ENCODE measurements at places on chromosomes 5 and 9.

- DNase-seq, result no peak
Measured at GRCh38 chr9:130659699-130660248, 4.6 kb upstream of the PRDM12 start.

DNA sequence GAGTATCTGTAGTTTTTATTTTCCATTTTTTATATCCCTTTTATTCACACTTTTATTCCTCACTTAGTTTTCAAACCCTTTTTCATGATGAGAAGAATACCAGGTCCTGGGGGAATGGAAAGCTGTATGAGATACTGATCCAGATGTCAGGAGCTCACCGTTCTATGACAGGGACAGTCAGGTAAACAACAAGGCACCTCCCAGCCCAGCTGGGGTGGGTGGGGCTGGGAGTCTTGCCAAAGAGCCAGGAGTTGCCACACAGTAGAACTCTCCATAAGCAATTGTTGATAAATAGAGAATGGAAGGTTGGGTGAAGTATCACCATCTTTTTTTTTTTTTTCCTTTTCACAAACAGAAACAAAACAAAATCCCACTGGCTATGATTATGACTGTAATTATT is 225.8 kb downstream of the NSG2 start:
- no peak for DNase-seq

DNA sequence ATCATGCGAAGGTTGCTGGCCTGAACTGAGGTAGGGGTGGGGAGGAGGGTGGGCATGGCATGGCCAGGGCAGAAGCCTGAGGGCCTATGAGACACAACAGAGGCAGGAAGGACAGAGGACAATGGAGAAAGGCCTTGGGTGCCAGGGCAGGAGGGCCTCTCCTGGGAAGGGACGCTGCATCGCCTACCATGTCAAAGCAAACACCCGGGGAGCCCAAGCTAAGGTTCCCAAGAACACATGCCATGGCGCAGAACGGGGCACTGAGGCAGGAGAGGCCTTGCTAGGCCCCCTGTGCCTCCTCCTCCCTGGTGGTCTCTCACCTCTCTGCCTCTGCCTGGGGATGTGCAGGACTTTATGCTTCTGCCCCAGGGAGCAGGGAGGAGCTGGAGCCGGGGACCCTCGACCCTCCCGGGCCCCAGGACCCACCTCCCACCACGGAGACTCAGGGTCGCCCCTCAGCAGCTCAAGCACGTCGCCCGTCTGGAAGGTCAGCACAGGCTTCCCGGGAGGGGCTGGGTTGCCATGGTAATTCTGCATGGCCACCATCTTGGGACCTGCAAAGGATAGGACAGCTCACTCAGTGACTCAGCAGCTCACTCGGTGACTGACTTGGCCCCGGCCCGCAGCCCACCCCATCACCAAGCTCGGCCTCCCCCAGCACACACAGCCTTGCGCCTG is 40.3 kb upstream of the SARDH start:
- DNase-seq, result no peak

DNA sequence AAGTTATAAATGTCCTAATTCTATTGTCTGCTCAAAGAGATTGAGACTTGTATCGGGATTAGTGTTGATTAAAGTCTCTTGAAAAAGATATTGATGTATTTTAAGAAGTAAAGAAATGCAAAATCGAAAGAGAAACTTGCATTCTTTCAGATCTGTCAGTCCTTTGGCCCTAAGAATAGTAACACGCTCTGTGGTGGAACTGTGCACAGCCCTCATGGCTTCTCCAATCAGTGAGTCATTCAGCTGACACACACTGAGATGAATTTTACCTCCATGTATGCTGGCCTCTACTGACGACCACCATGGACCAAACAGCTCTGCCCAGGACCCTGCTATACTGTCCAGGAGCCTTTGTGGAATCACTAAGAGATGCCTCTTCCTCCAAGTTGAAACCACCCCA is 232.4 kb downstream of the ESM1 start:
- DNase-seq, result peak; percentile 42

DNA sequence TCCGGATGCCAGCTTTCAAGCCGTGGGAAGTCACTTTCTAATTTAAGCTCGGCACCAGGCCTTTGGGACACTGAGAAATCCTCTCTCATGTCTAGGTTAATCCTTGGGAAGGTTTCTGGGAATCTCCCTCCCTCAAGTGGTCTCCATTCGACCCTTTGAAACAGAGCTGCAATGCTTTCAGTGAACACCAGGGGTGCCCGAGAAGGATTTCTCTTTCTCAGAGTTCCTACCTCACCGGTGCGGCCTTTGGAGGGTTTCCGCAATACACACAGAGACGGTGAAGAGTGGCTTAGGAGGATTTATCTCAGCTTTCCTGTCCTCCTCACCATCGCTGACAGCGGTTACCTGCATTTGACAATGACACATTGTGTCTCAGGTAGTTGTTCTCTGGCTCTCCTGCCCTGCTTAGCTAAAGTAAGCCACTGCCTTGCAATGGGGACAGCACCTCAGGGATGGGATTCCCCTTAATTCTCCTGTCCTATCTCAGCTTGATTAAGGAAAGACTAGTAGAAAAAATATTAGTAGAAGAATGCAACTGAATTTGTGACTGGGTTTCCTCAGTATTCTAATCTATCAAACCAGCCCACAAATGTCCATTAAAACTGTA is 180.6 kb downstream of the GABRG2 start:
- no peak for DNase-seq

- peak; percentile 100 for DNase-seq
Measured at GRCh38 chr5:143008809-143009521, 238.8 kb downstream of the ARHGAP26 start.

DNA sequence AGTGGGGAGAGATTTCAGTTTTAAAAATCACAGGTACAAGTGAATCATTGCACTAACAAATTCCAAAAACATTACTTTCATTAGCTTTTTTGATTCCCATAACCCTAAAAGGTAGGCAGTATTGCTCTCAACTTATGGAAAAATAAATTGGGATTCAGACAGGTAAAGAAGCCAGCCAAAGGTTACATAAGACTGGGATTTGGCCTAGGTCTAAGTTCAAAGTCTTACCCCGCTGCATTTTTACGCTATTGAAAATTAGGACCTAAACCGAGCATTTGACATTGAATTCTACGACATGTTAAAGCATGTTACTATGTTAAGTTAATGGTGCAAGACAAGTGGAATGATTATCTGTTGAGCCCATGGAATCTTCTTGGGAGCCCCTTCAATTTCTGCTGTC is 89.6 kb downstream of the ENC1 start:
- no peak for DNase-seq

GRCh38 chr5:107570805-107571531 is 99.8 kb downstream of the EFNA5 start:
- DNase-seq, result peak; percentile 35

GRCh38 chr9:93480262-93480661 is 26.9 kb upstream of the FAM120AOS start:
- no peak for DNase-seq

GRCh38 chr5:142870532-142871362 is 100.6 kb downstream of the ARHGAP26 start:
- DNase-seq, result peak; percentile 46

DNA sequence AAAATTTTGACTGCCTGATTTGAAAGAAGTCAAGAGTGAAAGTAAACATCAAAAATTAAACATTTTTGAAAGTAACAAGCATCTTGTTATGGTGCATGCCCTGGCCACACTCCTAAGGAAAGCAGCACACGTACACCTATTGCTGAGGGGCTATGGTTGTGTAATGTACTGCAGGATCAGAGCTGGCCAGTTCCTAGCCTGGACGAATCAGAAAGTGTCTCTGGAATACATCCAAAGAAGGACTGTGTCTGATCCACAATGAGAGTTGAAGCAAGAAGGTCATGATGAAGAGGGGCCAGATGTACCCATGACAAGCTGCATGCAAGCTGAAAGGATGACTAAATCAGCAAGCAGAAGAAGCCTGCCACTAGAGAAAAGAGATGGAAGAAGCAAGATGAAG is 618.2 kb downstream of the TLE1 start:
- DNase-seq, result no peak

DNA sequence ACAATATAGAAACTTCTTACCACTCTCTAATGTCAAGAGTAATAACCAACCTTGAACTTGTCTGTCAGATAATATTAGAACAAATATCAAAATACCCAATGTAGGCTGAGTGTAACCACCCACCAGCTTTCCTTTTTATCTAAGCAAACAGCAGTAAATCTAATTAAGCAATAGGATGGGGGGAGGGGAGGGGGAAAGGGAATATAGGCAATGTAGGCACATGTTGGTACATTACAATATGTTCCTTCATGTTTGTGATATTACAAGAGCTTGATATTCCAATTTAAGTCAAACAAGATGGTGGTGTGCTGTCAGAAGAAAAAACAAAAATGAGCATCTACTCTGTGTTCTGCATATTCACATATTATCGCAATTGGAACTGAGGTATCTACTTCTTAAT is 158.2 kb downstream of the DENND1A start:
- DNase-seq, result no peak

DNA sequence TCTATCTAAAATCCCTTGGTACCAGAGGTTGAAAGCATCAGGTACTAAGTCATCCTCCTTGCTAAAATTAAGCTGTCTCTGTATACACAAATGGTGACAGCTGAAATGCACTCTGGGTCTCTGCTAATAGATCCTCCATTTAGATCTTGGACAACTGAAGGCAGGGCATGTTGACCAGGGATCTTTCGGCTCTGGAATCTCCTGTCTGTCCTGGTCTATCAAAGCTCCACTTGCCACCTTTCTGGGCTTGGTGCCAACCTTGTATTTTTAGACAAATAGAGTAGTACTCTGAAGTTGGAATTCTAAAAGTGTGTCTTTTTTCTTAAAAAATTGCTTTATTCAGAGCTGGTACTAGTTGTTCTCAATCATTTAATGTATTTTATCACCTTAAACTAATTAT is 135.2 kb upstream of the HMHB1 start:
- no peak for DNase-seq

DNA sequence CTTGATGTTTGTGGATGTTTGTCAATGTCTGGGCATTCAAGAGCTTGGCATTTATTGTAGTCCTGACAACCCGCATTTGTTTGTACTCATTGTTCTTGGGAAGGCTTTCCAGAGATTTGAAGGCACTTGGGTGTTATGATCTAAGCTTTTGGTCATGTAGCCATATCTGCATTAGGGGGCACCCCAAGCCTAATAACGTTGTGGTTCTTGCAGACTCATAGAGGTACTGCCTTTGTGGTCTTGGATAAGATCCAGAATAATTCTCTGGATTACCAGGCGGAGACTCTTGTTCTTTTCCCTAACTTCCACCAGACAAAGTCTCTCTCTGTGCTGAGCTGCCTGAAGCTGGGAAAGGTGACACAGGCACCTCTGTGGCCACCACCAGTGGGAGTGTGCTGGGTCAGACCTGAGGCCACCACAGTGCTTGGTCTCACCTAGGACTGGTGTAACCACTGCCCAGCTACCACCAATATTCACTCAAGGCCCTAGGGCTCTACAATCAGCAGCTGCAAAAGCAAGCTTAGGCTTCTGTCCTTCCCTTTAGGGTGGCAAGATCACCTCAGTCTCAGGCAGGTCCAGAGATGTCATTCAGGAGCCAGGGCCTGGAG is 144.4 kb upstream of the TAS2R1 start:
- DNase-seq, result peak; percentile 41

- peak; percentile 43 for DNase-seq
Measured at GRCh38 chr5:151671950-151672349, 14.8 kb downstream of the SPARC start.

Data from bronchial epithelial cell (primary cell).